Amniotic stem cell (primary cell): ENCODE measurements at places on chromosomes 4 and X.

DNA sequence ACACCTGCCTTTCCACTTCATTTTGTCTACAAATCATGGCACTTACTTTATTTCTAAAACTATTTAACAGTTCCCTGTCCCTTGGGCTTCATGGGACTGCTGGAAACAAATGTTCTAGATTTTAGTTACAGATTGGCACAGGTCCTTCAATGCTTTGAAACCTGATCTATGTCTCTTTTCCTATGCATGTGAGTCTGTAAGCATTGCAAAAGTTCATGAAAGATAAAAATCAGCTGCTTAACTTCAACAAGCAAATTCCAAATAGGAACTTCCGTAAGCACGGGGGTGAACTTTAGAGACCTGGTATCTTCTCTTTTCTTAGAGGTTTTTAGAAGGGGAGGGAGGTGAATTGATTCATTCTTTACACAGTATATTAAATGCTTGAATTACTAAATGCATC is 9.5 kb downstream of the LGI2 start:
- DNase-seq = no peak

GRCh38 chr4:127249767-127250108 is 383.0 kb upstream of the INTU start:
- DNase-seq = no peak

GRCh38 chr4:91220315-91220714 is 1083.5 kb upstream of the GRID2 start:
- DNase-seq = no peak

DNA sequence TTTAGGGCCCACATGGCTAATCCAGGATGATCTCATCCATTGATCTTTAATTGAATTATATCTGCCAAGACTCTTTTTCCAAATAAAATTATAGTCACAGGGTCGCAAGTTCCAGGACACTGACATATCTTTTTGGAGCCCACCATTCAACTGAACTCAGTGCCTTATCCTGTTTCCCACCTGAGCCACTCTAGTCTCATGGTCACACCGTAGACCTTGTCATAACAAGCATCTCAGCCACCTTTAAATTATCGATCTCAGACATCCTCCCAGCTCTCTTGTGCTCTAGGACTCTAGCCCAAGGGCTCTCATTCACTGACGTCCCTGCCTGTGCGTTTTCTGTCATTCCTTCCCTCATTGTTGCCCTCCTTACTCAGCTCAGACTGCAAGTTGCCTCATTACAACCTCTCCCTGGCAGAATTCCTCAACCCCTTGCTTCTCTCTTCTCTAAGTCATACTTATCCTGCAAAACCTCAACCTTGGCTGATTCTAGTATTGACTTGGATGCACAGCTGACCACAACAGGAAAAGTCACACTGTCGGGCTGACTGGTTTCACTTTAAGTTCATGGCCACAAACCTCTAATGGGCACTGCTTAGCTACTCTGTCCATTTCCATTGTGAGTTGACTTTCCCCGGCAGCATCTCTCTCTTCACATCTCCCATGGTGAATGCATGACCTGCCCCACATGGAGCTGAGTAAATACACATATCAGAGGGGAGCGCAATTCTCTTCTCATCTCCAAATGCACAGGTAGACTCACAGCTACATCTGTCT is 91.0 kb upstream of the TRIM2 start:
- DNase-seq = no peak

GRCh38 chr4:182454440-182455013 is 211.3 kb downstream of the TENM3 start:
- DNase-seq = no peak
